Trophoblast cell (in vitro differentiated cells and primary cell): ENCODE measurements at places on chromosomes 12 and 14.
A peak's percentile ranks its signal among the peaks of the same experiment; 100 is the strongest.

DNA sequence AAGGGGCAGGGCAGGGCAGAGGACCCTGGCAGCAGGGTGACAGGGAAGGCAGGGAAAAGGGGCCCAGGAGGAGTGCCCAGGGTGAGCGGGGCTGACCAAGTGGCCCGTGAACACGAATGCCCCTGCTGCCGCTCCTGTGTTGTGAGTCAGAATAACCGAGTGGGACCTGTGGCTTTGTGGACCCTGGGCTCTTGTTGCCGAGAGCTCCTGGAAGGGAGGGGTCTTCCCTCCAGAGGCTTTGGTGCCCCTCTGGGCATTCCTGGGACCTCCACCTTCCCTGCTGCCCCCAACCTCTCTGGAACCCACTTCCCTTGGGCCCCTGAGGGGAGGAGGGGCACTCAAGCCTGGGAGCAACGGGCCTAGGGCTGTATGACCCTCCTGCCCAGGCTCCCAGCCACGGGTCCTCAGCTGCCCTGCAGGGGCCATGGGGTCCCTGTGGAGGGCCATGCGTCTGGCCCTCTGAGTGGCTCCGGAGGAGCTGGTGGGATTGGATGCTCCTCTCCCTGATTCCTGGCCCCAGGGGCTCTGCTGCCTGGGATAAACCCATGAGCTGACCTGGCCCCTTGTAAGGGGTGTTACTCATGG, 319.4 kb downstream of the TMEM121 start:
- no peak for DNase-seq

- DNase-seq = no peak
Observed at GRCh38 chr12:124648710-124649384, 81.4 kb upstream of the NCOR2 start.

GRCh38 chr12:58812214-58812613, 108.1 kb downstream of the LRIG3 start:
- DNase-seq = no peak

GRCh38 chr12:18284386-18284785, 23.1 kb downstream of the PIK3C2G start:
- no peak for DNase-seq

DNA sequence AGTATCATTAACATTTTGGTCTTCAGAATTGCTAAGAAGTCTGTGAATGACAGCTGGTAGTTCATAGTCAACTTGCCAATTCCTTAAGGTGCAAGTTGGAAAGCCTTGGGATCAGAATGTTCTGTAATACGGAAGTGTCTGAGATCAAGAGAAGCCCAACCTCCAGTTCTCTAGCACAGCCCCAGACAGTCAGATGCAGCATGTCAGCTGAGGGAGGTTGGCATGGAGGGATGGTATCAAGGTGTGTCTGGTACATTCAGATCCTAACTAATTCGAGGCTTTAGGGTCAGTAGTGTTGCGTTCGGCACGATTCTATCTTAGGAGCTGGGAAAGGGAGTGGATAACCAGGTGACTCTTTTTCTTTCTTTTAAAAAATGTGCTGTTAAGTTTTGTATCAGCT, 38.3 kb downstream of the FNTB start:
- DNase-seq = no peak

DNA sequence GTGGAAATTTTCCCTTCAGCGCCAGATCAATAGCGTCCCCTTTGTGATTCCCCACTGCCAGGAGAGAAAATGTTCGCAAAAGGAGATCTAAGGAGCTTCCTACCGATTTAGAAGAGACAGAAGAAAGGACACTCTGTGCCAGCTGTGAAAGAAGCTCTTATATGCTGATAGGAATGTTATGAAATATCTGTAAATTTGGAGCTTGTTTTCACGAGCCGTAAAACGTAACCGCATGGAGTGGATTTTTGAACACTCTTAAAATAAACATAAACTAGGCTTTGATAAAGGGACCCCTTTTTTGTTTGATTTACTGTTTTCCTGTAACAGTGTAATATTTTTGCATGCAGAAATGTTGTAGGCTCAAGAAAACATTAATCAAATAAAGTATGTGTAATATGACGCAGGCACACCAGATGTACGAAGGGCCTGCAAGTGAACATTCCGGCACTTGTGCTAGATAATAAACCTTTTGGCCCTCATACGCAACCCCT, 346.8 kb downstream of the ETNK1 start:
- DNase-seq = no peak

GRCh38 chr14:58239244-58240195, 5.1 kb upstream of the PSMA3 start:
- peak; percentile 78 for DNase-seq

GRCh38 chr14:20092050-20092449, 18.5 kb upstream of the OR4K17 start:
- no peak for DNase-seq

GRCh38 chr14:99707420-99707819, 23.3 kb downstream of the CYP46A1 start:
- DNase-seq = no peak

- DNase-seq = no peak
Observed at GRCh38 chr12:64609536-64610078, 688 bp upstream of the RASSF3 start.

DNA sequence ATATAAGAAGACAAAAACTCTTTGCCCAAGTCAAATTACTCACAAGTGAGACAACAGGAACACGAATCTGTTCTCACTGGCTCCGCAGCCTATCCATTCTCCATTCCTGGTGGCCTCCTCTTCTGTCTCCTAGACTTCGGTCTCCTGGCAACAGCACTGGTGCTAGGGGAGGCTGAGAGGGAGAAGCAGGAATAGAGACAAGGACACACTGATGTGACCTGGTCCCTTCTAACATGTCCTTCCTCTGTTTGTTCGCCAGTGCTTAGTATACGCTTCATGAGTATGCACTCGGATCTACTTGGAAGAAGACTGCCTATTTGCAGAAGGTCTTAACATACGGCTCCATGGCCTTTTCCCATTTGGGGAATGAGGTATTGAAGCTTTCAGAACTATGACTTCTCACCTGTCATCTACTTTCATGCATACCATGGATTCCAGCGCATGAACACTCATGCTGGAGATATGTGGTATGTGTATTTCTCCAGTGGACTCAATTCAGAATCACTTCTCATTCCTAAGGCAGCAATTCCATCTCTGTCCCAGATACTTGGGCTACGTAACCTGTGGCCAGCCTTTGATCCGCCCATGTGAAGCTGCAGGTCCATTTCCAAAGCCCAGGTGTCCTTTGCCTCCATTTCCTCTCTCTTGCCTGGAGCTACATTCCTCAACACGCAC, 33.9 kb downstream of the BHLHE41 start:
- peak; percentile 99 for DNase-seq
